ENCODE measurements at places on chromosomes 5 and 9. TPM values are rescaled to one million over a fixed set of nuclear protein-coding genes. Genes with fewer than 3 reads are reported as not detected.

UIMC1 gene
- total RNA-seq: 51.3 TPM

ZNF883 gene
- 6.2 TPM for total RNA-seq

CDH6 gene
- total RNA-seq: 125 TPM

CER1 gene
- not detected for total RNA-seq

SH3TC2 gene
- 4.4 TPM for total RNA-seq

GFPT2 gene
- total RNA-seq: 47.6 TPM

MCC gene
- 63.3 TPM for total RNA-seq

NTRK2 gene
- 2.3 TPM for total RNA-seq

ANP32B gene
- 14.4 TPM for total RNA-seq

CCL28 gene
- total RNA-seq: 6.2 TPM

PKD2L2 gene
- 0.38 TPM for total RNA-seq

KIF12 gene
- total RNA-seq: 0.38 TPM

SLC6A18 gene
- total RNA-seq: not detected

Measured in regular cardiac myocyte (primary cell).